ENCODE measurements at places on chromosomes 13 and 19.

- DNase-seq: no peak
Observed at GRCh38 chr19:2013683-2013961, 1.9 kb downstream of the BTBD2 start.

DNA sequence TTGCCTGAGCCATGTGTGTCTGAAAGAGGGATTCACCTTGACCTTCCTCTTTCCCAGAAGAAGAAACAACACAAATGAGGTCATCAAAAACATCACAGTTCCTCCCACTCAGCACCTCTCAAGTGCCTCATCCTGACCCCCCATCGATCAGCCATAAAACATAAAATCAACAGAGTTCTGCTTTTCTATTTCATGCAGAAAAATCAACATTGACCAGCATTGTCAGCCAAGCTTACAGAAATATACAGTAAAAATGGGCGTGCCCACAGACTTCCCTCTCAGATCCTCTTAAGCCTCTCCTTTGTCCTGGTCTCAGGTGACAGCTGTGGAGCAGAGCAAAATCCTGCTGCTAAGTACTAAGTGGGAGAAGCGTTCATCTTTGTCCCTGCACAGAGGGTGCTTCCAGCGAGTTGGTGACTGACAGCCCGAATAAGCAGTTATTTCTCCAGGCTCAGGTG, 213.3 kb downstream of the OLFM4 start:
- DNase-seq: no peak

- DNase-seq: no peak
Observed at GRCh38 chr13:48892053-48892687, 83.5 kb upstream of the FNDC3A start.

DNA sequence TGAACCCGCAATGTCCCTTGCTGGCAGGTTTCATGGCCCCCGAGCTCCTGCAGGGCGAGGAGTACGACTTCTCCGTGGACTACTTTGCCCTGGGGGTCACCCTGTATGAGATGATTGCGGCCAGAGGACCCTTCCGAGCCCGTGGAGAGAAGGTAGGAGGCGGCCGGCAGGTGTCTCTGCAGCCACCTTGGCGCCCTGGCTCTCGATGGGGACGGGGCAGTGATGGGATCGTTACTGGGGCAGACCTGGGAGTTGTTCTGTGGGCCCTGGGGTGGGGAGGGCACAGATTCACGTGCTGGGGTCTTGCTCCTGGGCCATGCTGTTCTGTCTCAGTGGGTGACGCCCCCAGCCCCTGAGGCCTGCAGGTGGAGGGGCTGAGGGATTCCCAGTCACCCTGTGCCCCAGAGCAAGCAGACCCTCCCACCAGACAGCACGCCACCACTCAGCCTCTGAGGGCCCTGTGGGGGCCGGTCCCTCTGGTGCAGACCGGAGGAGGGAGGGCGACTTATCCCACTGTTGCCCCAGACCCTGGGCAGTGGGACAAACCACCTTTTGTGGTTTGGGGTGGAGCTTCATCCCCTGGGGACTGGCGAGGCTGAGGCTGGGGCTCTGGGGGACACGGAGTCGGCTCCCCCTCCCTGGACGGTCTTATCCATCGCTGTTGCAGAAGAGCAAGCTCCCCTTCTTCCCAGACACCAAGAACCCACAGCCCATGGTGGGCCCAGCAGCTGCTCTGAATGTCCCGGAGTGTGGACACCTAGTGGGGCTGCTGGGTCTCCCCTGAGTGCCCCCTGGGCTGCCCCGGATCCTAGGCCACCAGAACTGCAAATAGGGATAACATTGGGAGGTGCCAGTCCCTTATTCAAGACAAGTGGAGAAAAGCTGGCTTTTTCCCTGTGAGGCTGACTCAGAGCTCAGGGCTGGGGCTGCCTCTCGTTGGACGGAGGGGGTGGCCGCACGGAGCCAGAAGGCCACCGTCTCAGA, 27.5 kb upstream of the TMEM255B start:
- DNase-seq: no peak

DNA sequence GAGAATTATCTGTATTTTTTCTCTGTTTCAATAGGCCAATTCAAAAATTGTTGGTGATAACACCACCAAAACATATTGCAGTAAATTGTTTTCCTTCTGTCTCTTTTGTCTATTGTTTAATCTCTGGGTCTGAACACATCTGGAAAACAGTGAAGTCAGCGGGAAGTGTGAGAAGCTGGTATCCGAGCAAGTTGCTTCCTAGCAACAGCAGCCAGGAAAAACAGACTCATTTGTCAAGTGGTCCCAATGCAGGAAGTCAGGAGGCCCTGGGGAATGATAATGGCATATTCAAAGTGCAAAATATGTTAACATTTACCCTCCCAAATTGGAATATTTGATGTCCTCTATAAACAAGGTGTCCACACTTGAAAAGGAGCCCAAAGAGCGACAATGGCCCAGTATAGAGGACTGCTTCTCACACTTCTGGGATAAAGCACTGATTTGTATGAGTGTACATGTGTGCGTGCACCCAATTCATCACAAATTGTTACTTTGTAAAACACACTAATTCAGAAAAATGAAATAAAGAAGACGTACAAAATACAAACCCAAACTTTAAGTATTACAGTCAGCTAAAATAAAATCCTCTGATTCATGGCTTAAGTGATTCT, 515.0 kb downstream of the TBC1D4 start:
- DNase-seq: no peak

- no peak for DNase-seq
Observed at GRCh38 chr19:23378948-23379347, 16.3 kb downstream of the ZNF91 start.

- no peak for DNase-seq
Observed at GRCh38 chr13:71464686-71465085, 402.3 kb downstream of the DACH1 start.

- no peak for DNase-seq
Observed at GRCh38 chr19:7541828-7542443, 6.4 kb downstream of the PNPLA6 start.

DNA sequence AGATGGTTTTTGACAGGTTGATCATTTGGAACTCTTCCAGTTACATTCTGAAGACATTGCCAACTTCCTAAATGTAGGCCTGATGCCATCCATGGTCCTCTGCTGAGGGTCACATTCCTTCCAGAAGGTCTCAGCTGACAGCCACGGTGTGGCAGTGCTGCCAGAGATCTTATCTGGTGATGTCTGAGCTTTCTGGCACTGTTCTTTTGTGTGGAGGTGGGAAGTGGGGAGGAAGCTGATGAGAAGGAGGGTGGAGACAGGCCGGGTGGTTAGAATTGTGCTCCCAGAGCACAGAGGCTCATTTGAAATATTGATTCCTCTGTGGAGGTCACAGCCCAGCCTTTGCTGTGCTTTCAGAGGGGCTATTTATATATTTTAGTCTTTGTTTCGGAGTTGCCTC, 16.1 kb upstream of the MTIF3 start:
- no peak for DNase-seq

GRCh38 chr13:93951108-93951507, 528.4 kb downstream of the DCT start:
- no peak for DNase-seq

- no peak for DNase-seq
Observed at GRCh38 chr13:36918246-36919131, 1.5 kb downstream of the SMAD9 start.

DNA sequence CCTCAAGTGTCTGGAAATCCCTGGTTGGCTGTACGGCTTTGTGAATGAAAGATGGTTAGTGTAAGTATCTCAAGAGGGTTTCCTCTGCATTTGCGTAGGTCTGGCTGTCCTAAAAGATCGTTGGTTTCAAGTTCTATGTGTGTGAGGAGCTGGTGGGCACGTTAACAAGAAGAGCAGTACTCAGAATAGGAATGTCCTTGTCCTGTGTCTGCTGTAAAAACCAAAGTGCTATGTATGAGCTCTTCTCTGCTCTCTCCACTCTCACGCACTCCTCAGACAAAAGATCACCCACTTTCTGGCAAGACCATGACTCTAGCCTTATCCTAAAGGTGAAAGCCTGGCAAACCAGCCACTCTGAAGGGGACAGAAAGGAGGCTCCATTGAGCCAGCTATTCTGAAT, 39.1 kb downstream of the USP12 start:
- no peak for DNase-seq

GRCh38 chr13:73341748-73342147, 282.9 kb downstream of the KLF5 start:
- no peak for DNase-seq

- DNase-seq: no peak
Observed at GRCh38 chr13:107767119-107767518, 448.2 kb downstream of the LIG4 start.

DNA sequence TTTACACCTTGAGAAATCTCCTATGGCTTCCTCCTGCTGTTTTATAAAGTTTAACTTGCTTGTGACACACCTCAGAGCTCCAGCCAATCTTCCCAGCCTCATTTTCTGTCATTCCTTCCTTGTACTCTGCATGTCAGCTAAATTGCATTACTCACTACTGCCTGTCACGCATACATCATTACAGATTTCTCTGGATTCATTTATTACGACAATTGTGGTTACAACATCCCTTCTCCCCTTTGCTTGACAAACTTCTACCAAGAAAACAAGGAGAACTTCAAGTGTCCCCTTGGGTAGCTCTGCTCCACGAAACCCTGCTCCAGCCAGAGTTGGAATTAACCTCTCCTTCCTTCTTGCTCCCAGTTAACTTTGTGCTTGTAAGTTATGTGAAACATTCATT, 22.0 kb upstream of the GPR18 start:
- DNase-seq: no peak

DNA sequence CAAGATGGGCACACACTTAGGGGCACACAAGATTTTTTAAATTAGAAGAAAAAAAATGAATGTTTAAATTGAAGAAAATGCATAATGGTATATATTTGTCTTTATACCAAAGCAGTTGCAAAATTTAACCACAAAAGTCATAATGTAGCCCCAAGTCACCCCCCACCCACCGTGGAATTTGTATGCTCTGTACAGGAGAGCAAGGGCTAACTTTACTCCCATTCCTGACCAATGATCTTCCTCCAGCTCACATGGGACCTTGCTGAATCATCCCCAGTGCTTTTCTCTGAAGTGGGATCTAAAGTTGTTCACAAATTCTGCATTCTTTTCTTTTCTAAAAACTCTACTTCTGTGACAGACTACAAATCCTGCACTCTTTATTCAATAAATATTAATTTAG, 597.0 kb downstream of the UQCRFS1 start:
- no peak for DNase-seq

DNA sequence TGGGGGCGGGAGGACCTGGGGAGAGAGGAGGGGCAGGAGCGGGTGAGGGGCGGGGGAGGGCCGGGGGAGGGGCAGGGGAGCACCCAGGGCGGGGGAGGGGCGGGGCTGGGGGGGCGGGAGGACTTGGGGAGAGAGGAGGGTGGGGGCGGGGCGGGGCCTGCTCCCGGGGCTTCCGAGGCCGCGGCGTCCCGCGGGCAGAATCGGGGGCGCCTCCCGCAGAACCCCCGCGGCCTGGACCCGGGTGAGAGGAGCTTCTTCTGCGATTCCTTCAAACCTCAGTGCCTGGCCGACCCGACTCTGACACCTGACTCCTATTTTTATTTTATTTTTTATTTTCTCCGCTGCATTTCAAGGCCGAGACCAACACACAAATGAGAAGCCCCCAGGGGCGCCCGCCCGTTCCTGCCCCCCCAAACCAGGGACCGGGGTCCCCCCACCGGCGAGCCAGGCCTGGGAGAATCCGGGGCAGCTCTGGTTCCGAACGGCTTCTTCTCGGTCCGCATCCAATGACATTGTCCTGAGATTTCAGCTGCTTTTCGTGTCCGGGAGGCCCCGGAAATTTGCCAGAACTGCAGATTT, 470 bp upstream of the GRTP1 start:
- DNase-seq: no peak

DNA sequence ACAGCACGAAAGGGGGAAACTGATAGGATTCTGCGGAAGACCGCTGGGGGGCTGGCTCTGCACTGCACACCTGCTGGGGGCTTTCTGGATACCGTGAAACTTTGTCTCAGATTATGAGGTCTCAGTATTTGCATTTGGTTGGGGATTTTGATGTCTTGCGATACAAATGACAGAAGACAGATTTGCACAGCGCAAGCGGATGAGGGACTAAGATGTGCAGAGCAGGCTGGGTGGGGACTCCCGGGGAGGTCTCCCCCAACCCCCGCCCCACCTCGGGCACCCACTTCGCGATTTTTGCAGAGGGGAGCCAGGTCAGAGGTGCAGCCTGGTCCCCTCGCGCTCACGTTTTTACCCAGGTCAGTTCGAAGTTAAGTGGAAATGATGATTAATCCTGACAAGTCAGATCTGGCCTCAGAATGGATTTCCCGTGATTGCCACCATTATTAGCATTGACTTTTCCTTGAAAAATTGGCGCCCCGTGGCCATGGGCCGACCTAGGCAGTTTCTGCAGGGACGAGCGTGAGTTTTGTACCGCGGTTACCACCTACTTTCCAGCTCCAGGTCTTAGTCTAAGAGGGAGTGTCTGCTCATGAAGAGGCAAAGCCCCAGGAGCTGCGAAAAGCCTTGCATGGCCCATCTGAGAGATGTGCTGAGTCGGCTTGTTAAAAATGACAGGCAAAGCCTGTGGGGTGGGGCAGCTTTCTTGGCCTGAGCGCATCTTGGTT, 1.3 kb upstream of the GJB2 start:
- DNase-seq: peak; percentile 28

DNA sequence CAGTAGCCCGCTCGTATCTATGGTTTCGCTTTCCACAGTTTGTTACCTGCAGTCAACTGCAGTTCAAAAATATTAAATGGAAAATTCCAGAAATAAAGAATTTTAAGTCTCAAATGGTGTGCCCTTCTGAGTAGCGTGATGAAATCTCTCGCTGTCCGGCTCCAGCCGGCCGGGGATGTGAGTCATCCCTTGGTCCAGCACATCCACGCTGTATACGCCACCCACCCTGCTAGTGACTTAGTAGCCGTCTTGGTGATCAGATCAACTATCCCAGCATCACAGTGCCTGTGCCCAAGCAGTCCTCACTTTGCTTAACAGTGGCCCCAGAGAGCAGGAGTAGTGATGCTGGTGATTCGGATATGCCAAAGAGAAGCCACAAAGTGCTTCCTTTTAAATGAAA, 40.0 kb downstream of the ZNF331 start:
- no peak for DNase-seq

GRCh38 chr19:15330801-15331418, 1.4 kb downstream of the BRD4 start:
- DNase-seq: no peak

- DNase-seq: no peak
Observed at GRCh38 chr13:104949840-104950740, 1585.4 kb downstream of the EFNB2 start.

DNA sequence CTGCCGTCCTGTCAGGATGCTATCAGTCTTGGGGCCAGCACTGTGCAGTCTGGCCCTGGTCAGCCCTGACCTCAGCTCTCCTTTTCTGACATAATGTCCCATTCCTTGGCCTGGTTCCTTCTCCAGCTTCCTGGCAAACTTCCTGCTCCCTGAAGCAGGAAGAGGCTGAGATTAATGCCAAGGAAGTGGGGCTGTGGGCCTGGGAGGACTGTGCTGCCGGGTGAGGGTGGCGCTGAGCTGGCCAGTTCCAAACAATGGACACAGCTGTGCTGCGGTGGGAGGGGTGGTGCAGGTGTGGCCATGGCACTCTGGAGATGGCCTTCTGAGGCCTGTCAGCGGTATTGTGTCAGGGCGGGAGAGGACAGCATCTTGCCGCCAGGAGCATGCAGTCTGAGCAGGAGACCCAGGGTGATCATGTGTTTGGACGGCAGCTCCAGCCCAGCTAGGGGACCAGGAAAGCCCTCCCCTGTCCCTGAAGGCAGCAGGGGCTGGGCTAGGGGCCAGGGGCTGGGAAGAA, 30.9 kb downstream of the TUBA3C start:
- DNase-seq: no peak

GRCh38 chr13:97258801-97259200, 36.7 kb downstream of the MBNL2 start:
- no peak for DNase-seq

- DNase-seq: peak; percentile 60
Observed at GRCh38 chr19:294946-295686, 3.9 kb upstream of the PLPP2 start.

- peak; percentile 61 for DNase-seq
Observed at GRCh38 chr19:35856546-35857149, at the start of gene KIRREL2. Gene KIRREL2 (plus strand): TSS chr19:35856911. CDS start chr19:35857120, 209 bp downstream.
